ENCODE measurements at places on chromosomes 11 and 22.

GRCh38 chr11:22787551-22788162 is 41.9 kb downstream of the SVIP start:
- peak; percentile 44 for DNase-seq

- no peak for DNase-seq
Measured at GRCh38 chr22:20391222-20391621, 2.7 kb upstream of the ZNF74 start.

GRCh38 chr22:23149743-23150238 is 4.5 kb downstream of the RAB36 start:
- DNase-seq = peak; percentile 20

GRCh38 chr11:97814325-97814959 is 1206.3 kb upstream of the CNTN5 start:
- peak; percentile 9 for DNase-seq

DNA sequence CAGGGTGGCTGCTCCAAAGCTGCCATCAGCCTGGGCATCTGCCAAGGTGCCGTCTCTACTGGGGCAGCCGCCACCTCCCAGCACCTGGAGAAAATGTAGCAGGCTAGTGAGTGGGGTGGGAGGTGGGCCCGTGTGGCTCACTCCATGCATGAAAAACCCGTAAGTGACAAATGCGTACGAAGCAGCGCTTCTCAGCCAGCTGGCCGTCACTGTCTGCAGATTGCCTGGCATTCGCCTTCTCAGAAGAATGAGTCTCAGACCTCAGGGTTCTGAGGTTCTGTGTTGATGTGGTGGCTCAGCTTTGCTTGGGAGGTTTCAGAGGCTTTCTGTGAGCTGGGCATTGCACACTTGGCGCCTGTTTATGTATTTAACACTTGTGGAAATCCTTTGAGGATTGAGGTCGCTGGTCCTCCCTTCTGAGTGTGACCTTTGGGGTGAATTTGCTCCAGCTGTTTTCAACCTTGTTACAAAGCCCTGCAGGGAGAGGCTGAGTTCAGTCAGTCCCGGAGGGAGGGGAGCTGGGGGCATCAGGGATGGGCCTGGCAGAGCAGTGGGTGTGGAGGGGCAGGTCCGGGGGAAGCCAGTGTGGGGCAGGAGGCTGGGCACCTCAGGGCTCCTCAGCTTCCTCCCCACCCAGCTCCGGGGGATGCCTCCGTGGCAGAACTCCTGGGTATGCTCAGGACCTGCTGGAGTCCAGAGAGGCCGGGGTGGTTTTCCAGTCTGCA is 977.0 kb downstream of the TBC1D22A start:
- DNase-seq = no peak

GRCh38 chr22:45565171-45565570 is 62.5 kb downstream of the FBLN1 start:
- no peak for DNase-seq
